Chondrocyte (in vitro differentiated cells): ENCODE measurements at places on chromosomes 1 and 21. TPM values are rescaled to one million over a fixed set of nuclear protein-coding genes. Genes with fewer than 3 reads are reported as not detected.

DNA sequence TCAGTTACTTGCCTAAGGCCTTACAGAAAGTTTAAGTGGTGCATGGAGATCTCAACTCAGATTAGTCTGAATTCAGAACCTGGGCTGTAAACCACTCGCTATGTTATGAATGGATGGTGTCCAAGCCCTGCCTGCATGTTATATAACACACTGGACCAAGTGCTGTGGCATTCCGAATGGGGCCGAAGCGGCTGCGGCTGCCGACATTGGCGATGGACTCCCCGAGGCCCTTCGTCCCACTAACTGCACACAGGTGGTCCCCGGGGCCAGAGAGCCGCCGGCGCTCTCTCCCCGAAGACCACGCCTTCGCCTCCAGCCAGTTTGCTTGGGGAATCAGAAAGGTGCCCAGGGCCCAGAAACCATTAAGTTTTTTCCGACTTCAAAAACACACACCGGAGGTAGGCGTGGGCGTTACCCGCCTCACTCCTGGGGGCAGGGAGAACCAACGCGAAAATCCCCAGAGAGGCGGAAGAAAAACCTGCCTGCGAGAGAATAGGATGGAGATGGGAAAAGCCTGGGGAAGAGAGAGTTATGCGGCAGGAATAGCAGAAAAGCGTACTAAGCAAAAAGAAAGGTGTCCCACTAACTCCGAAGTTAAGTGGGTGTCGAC lies 579 bp upstream of the TENT5C start:
- no peak for DNase-seq

- no peak for DNase-seq
Measured at GRCh38 chr1:45679123-45679522, 7.2 kb downstream of the GPBP1L1 start.

- DNase-seq: no peak
Measured at GRCh38 chr1:235304549-235305451, 23.2 kb downstream of the ARID4B start.

- DNase-seq: no peak
Measured at GRCh38 chr1:205424901-205425600, 3.2 kb upstream of the LEMD1 start.

GRCh38 chr1:232856541-232856940 lies 51.3 kb downstream of the MAP10 start:
- no peak for DNase-seq

- DNase-seq: no peak
Measured at GRCh38 chr1:180622658-180623508, 8.9 kb upstream of the XPR1 start.

DNA sequence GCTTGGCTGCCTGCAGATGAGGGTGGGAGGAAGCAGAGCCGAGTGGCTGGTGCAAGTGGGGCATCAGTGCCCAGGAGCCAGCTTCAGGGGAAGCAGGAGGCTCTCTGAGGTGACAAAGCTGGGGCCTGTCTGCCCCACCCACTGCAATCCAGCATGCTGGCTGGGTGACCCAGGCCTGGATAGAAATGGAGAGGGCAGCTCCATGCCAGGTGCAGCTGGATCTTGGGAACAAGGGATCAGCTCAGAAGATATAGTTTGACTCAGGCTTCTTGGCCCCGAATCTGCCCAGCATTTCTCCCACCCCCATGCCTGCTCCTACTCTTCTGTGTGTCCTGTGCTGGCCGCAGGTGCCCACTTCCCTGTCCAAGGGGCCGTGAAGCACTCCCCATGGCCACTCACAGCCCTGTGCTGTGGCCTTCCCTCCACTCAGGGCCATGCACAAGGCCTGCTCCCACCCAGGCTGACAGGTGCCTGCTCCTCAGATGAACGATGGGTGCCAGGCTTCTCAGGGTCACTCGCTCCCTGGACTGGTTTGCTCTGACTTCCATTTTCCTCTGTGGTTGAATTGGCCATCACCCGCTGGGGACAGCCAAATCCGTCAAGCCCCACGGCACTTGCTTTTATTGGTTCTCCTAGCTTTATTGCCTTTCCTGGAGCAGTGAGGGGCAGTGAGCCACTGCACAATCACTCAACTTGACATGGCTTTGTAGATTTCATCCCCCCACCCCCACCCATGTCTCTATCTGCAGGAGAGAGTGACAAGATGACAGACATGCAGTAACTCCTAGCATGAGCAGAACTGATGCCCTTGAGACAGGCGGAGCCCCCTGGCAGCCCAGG lies 174.8 kb upstream of the VAMP3 start:
- peak; percentile 73 for DNase-seq

GRCh38 chr1:164519426-164519825 lies 39.6 kb upstream of the PBX1 start:
- no peak for DNase-seq

DNA sequence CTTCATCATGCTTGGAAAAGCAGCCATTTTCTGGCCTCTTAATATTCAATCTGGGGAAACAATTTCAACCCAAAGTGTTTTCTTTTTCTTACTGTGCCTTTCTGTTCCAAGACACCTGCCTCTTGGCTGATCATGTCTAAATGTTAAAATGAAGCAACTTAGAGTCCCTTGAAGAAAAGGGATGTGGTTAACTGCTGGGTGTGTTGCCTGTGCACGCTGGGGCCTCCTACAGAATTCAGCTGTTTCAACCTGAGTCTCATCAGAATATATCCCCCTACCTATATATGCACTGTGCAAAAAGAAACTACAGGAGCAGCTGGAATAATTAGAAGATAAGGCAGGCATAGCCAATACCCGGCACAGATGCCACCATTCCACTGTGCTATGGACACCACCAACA lies 222.0 kb downstream of the OMA1 start:
- no peak for DNase-seq

- peak; percentile 70 for DNase-seq
Measured at GRCh38 chr1:22275626-22276395, 132.9 kb upstream of the WNT4 start.

- DNase-seq: no peak
Measured at GRCh38 chr21:31530897-31531705, 128.4 kb upstream of the SOD1 start.

GRCh38 chr1:198713081-198713480 lies 74.2 kb downstream of the PTPRC start:
- DNase-seq: no peak

GRCh38 chr1:46171351-46171750 lies 3.5 kb upstream of the TSPAN1 start:
- no peak for DNase-seq

SERINC2 gene
- 9.1 to 19.8 TPM (median 19.1 TPM) in 3 replicates for total RNA-seq

PLA2G2D gene
- not detected in 3 replicates for total RNA-seq

CHI3L2 gene
- not detected in 3 replicates for total RNA-seq

SH2D1B gene
- total RNA-seq: not detected in 3 replicates
